ENCODE measurements at places on chromosomes 1 and 21. TPM values are rescaled to one million over a fixed set of nuclear protein-coding genes. Genes with fewer than 3 reads are reported as not detected.
A peak's percentile ranks its signal among the peaks of the same experiment; 100 is the strongest.

- peak; percentile 76 for DNase-seq
Observed at GRCh38 chr1:201275253-201275666, 8.0 kb upstream of the PKP1 start.

DNA sequence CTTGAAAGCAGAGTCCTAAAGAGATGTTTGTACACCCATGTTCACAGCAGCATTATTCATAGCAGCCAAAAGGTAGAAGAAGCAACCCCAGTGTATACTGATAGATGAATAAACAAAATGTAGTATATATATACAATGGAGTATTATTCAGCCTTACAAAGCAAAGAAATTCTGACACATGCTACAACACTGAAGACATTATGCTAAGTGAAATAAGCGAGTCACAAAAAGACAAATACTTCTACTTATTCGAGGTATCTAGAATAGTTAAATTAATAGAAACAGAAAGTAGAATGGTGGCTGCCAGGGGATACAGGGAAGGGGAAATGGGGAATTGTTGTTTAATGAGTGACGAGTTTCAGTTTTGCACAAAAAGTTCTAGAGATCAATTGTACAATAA lies 23.5 kb downstream of the COP1 start:
- DNase-seq, result no peak

The CYP4X1 gene
- 1.2 TPM for total RNA-seq

DNA sequence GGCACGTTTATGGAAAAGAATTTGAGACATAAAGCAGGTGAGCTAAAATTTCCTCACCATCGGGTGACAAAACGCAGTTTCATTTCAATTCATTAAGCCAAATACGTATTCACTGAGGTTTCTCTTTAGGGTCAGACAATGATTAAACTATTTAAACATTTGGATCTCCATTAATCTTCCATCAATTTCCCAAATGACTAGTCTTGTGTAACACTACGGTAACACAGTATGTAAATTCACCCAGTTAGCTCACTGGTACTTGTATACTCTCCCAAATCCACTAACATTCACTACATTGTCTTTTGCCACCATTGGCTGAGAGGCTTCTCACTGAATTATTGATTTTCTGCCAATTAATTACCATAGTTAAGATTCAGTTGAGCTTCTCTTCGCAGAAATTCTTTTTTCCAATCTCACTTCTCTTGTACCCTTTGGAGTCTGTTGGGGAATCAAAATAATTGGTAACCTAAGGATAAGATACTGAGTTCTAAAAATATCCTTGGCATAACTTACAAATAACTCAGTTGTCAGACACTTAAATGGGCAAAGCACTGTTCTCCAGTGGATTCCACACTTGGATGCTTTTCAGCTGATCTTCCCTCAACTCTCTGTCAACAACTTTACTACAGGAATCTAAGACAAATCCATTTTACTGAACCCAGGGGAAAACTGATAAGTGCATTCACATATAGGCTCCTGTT lies 40.7 kb downstream of the SIPA1L2 start:
- no peak for DNase-seq

The GJA8 gene
- not detected for total RNA-seq

The KCNE1 gene
- total RNA-seq, result 7.6 TPM

- peak; percentile 42 for DNase-seq
Observed at GRCh38 chr1:218886101-218886871, 287.4 kb upstream of the LYPLAL1 start.

DNA sequence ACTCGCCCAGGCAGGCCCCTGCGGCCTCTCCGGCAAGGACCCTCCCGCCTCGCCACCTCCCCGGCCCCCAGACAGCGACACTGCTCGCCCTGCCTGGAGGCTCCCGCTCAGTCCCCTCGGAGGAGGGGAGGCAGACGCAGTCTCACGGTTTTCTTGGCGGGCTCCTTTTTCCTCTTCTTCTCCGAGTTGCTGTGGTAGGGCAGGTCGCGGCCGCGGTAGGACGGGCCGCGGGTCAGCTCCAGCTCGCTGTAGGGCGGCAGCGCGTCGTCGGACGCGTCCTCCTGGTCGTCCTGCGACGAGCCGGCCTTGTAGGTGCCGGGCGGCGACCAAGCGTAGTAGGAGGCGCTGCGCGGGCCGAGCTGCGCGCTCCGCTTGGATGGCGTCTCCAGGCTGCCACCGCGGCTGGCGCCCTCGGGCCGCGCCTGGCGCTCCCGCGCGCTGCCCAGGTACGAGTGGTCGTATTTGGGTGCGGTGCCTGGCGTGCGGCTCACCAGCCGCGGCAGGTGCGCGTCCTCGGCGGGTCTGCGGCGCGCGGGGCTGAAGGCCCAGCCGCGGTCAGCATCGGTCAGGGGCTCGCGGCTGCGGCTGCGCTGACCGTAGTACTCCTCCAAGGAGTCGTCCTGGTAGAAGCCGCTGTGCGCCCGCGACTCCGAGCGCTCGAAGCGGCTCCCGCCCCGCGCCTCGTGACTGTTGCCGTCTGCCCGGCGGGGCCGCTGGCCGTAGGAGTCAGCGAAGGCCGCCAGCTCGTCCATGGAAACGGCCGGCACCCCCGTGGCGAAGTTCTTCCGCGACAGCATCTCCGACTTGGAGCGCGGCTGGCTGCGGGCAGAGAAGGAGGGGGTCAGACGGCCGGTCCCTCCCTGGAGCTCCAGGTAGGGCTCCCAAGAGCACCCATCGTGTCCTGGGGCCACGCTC lies 44.8 kb upstream of the TADA1 start:
- no peak for DNase-seq

The PRAMEF27 gene
- not detected for total RNA-seq

The CLDN17 gene
- not detected for total RNA-seq

DNA sequence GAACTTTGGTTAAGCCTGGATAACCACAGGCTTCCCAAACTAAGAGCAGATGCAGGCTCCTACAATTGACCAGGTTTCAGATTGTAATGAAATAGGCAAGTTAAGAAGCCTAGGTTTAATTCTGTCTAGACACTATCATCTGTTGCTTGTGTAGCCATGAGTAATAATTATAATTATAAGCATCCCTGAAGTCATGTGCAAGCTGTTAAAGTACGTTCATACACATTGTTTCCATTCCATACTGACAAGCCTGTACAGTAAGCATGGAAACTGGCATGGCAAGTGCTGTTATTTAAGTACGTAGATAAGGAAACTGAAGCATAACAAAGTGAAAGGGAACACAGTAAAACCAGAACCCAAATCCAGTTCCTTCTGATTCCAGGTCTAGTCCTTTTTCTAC lies 557.2 kb upstream of the BEND5 start:
- DNase-seq, result no peak

DNA sequence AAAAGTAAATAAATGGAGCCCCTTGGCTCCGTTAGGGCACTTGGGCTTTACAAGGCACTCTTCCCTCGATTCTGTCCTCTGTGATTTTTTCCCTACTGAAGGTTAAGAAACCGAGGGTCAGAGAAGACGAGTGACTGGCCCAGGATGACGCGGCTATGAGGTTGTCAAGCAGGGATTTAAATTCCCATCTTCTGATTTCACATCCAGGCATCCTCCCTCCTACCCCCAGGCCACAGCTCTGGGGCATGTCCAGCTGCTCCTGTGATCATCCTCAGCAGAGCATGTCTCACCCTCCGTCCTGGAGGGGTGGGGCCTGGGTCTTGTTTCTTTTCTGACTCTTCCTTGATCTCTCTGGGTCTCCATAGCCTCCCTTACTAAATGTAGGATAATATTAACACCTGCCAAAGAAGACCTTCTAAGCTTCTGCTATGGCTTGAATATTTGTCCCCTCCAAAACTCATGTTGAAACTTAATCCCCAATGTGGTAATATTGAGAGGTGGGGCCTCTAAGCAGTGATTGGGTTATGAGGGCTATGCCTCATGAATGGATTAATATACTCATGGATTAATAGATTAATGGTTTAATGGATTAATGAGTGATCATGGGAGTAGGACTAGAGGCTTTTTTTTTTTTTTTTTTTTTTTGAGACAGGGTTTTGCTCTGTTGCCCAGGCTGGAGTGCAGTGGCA lies 4.6 kb downstream of the CRYBG2 start:
- no peak for DNase-seq

DNA sequence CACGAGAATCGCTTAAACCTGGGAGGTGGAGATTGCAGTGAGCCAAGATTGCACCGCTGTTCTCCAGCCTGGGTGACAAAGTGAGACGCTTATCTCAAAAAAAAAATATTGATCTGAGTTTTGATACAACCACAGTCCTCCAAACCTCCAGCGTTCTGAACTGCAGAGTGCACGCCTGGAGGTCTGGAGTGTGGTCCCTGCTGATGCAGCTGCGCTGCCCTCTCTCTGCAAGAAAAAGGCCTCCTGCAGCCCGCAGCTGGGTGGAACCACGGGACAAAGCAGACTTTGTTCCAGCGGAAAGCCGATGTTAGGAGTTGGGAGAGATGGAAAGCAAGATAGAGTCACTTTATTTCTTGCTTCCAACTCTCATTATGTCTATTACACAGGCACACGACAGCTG lies 144.9 kb upstream of the SOD1 start:
- DNase-seq, result no peak

DNA sequence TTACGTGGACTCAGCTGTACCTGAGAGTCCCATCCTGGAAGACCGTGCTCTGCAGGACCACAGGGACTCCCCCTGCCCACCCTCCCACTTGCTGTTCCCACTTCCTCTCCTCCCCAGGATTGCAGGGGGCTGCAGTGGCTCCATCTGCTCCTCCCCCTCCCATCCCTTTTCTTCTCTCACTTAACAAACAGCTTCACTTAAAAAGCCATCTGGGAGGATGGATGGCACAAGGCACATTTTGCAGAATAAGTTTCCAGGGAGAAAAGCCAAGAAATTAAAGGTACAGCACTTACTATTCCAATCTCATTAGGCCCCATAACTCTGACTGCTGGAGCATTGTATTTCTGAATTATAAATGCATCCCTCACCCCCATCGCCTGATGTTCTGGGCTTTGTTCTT lies 458.7 kb downstream of the PTPRU start:
- no peak for DNase-seq

DNA sequence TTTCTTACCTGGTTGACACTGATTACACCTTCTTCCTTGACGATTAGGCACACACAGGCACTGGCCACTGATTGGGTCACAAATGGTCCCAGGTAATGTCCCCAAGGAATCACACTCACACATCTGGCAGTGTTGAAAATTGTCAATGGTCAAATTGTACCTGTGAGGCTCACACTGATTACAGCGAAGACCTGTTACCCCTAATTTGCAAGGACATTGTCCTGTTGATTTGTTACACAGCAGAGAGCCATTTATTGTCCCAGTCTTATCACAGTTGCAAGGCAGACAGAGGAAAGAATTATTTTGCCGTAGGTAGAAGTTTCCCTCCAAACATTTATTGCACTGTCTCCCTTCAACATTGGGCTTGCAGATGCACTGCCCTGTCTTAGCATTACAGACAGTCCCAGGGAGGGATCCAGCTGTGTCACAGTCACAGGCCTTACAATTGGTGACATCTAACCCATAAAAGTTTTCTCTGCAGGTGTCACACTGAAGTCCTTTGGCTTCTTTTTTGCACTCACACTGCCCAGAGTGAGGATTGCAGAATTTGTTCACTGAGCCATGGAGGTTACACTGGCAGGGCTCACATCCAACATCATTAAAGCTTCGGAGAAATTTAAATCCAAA lies 176.6 kb downstream of the USH2A start:
- no peak for DNase-seq

- no peak for DNase-seq
Observed at GRCh38 chr1:117857418-117857817, 72.0 kb downstream of the GDAP2 start.

DNA sequence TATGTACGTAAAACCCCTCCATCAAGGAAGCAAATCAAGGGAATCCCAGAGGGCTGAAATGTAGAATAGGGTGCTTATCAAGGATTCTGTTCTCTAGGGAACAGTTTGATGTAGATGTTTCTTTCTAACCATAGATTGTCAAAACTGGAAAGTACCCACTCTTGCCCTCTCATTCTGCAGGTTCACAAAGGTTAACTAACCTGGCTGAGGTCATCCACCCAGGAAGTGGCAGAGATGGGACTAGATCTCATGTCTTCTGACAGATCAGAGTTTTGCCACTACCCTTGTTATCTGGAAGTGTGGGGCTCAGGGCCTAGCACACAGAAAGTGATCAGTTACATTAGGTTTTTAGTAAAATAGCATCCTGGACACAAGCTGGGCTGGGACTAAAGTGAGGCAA lies 47.4 kb downstream of the GFI1 start:
- no peak for DNase-seq

DNA sequence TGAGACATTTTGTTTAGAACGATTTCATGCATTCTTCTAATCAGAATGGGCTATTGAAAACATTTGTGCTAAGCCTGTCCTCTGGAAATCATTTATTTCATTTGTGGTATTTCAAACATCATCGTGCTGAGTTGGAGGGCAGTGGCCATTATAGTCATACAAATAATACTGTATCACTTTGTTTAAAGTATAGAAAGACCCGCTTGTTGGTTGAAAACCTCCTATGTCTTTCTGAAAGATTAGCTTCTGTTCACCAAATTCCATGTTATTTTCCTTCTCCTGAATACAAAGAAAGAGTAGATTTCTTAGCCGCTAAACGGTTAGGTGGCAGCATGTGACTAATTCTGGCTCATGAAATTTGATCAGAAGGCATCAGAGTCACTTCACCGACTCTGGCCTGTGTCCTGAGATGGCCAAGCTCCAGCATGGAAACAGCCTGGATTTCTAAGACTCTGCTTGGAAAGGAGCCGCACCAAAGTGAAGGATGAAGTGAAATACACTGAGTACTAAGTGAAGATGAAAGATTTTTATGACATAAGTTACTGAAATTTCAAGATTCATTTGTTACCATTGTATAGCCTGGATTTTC lies 355.1 kb downstream of the USP25 start:
- peak; percentile 61 for DNase-seq

The LIPI gene
- not detected for total RNA-seq

- no peak for DNase-seq
Observed at GRCh38 chr1:33576821-33577599, 104.6 kb downstream of the ZSCAN20 start.

GRCh38 chr1:223331929-223332328 lies 32.0 kb downstream of the SUSD4 start:
- no peak for DNase-seq

- DNase-seq, result no peak
Observed at GRCh38 chr1:119859647-119860046, 36.7 kb downstream of the ADAM30 start.

GRCh38 chr1:15941044-15941840 lies 34.7 kb downstream of the ZBTB17 start:
- DNase-seq, result no peak

The VSIG8 gene
- total RNA-seq, result not detected

GRCh38 chr1:115140442-115141144 lies 51.3 kb upstream of the TSPAN2 start:
- DNase-seq, result no peak

The COL8A2 gene
- 0.66 TPM for total RNA-seq

DNA sequence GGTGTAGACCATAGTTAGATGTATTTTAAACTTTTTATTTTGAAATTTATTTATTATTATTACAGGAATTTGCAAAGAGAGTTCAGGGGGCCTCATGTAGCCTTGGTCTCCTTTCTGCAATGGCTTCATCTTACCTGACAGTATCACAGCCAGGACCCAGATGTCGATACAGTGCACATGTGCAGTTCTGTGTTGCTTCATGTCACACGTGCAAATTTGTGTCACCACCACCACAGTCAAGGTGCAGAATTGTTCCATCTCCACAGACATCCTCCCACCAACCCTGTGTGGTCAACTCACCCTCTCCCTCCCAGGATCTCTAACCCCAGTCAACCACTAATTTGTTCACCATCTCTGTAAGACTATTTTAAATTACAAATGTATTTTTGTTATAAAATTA lies 184.5 kb downstream of the CAMTA1 start:
- DNase-seq, result no peak

The SERTAD4 gene
- total RNA-seq, result 3.2 TPM

The PTGFR gene
- total RNA-seq, result 0.48 TPM

The CFAP74 gene
- not detected for total RNA-seq

GRCh38 chr1:171486048-171486519 lies 754 bp downstream of the PRRC2C start:
- no peak for DNase-seq

The SPAG17 gene
- 0.06 TPM for total RNA-seq
